ENCODE measurements at places on chromosomes 1 and 21.
A peak's percentile ranks its signal among the peaks of the same experiment; 100 is the strongest.

DNA sequence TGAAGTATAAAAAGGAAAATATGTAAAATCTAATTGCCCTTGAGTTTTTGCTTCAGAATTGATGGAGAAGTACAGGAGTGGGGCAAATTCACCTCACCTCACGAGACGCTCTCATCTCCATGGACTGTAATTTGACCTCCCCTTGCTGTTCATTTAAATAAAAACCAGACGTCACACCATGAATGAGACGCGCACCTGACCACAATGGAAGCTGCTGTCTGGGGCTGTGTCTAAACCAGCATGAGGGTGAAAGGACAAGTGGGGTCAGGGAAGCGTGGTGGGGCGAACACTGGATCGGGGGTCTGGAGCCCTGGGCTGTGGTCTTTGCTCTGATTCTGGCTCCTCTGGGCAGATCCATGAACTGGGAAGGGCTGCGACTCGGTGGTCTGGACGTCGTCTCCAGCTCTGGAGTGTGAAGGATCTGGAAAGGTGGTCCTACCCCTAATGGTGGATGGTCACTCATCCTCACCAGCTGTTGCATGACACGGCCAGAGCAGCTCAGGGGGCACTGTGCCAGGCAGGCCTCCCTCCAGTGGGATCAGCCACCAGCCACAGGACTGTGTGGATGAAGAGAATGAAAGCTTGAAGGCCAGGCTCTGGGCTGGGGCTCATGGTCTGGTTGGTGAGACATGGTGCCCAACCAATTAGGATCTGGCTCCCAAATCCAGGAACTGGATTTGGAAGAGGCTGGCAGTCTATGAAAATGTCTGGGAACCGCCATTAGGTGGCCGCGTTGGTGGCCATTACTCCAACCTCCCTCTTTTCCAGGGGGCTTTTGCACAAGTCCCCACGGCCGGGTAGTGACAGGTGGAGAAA, 728.6 kb downstream of the PTPRU start:
- peak; percentile 25 for DNase-seq

- no peak for DNase-seq
Observed at GRCh38 chr1:93623875-93624274, 57.8 kb downstream of the BCAR3 start.

- no peak for DNase-seq
Observed at GRCh38 chr1:218380125-218380977, 35.2 kb downstream of the TGFB2 start.

DNA sequence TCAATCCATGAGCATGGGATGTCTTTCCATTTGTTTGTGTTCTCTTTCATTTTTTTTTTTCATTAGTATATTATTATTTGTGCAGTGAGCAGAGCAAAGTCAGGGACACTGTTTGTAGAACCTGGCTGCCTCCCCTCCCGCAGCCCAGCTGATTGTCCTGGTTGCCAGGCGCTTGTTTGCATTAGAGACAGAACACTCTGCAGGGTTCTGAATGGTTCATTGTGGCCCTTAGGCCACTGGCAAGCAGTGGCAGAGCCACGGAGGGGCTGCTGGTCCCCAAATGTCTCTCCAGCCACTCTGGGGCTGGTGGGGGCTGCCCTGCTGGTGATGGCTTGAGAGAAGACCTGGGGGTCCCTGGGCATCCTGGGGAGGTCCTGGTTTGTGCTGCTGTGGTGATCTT, 29.0 kb downstream of the ETS2 start:
- peak; percentile 22 for DNase-seq

GRCh38 chr1:245201827-245202226, 47.0 kb downstream of the KIF26B start:
- DNase-seq: no peak

GRCh38 chr1:213820362-213821149, 167.2 kb upstream of the PROX1 start:
- peak; percentile 39 for DNase-seq

- DNase-seq: no peak
Observed at GRCh38 chr1:83978056-83978455, 20.9 kb downstream of the TTLL7 start.

- DNase-seq: no peak
Observed at GRCh38 chr1:179677882-179678281, 65.2 kb upstream of the FAM163A start.

DNA sequence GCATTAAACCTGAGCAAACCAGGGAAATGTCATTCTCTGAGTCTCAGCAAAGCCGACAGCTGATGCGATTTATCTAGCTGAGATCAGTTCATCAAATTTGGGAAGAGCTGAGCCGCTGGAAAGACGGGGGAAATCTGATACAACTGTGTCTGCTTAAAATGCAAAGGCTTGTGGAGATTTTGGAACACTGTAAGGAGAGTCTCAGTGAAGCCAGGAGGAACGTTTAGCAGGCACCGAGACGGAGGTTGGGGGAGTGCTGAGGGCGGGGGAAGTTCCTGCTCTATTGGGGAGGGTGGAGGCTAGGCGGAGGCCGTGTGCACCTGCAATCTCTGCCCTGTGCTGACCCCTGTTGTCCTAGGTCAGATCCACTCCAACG, 143.2 kb upstream of the CSF3R start:
- no peak for DNase-seq

DNA sequence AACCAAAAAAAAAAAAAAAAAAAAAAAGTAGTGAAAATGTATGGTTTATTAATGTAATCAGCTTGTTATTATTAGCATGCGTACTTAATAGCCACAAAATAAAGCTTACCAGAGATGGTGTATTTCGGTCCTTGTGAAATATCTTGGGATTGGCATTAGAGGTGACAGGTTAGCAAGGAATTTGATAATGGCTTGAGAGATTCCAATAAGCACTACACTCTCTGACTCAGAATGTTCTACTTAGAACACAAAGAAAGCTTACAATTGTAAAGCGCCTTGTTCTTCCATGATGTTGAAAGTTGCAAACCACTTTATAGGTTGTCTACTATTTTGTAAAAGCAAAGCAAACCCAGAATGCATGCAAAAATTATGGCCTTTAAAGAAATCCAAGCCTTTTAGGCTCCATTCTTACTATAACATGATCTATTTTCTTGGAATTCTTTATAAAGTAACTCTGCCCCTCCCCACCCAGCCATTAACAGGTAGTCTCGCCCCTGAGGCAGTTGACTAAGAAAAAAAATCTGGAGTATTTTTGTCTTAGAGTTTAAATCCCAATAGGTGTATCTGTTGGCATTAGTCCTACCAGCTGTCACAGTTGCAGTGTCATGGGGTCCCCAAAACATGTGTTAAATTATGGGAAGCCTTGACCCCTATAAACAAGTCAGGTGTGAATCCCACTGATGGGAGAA, 129.2 kb downstream of the DHRS3 start:
- DNase-seq: no peak

DNA sequence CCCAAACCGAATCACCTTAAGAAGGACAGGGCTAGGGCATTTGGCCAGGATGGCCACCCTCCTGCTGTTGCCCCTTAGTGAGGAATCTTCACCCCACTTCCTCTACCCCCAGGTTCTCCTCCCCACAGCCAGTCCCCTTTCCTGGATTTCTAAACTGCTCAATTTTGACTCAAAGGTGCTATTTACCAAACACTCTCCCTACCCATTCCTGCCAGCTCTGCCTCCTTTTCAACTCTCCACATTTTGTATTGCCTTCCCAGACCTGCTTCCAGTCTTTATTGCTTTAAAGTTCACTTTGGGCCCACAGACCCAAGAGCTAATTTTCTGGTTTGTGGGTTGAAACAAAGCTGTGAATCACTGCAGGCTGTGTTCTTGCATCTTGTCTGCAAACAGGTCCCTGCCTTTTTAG, 3.6 kb downstream of the BTG2 start:
- DNase-seq: no peak

- no peak for DNase-seq
Observed at GRCh38 chr1:7421471-7422075, 349.5 kb upstream of the VAMP3 start.

DNA sequence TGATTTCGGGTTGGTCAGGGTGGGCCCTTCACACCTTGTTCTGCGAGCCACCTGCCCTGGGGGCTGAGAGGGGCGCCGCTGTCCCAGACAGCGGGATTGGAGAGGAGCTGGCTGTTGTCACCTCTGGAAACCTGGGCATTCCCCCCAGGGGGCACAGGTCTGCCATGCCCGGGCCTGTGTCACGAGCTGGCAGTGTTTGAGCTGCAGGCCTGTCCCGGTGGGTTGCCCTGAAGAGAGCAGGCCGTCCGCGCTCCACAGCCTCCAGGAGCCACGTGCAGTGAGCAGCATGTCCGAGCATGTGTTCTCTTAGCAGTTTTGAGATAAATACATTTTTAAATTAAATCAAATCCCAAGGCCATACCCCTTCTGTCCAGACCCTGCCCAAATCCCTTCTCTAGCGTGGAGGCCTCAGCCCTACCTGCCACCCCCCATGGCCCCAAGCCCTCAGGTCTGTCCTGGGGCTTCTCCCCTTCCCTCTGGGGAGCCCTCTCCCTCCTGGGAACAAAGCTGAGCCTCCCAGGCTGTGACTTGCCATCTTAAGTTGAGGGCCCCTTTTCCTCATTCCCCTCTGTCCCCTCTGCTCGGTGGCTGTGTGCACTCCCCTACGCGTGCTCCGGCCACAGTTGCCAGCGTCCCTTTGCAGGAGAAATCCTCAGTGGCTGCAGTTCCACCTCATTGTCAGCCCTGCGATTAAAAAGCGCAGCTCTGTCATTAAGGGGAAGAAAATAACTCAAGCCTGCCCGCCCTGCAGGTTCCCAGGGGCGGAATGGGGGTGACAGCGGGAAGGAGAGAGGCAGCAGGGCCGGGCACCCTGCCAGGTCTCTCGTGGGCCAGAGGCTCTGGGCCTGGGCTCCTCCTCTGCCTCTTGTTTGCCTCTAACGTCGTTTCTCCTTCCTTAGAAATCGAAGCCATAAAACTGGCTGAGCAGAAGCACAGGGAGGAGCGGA, 26.6 kb downstream of the SLX9 start:
- no peak for DNase-seq

DNA sequence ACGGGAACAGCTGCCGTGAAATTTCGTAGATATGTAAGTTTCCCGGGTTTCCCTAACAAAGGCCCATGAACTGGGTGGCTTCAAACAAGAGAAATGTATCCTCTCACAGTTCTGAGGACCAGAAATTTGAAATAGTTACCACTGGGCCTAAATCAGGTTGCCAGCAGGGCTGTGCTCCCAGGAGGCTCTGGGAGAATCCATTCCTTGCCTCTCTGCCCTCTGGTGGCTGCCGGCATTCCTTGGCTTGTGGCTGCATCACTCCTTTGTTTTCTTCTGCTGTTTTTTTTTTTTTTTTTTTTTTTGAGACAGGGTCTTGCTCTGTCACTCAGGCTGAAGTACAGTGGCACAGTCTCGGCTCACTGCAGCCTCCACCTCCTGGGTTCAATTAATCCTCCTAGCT, 23.7 kb downstream of the UMODL1 start:
- DNase-seq: no peak
